ENCODE measurements at places on chromosomes 16 and 17. TPM values are rescaled to one million over a fixed set of nuclear protein-coding genes. Genes with fewer than 3 reads are reported as not detected.

GRCh38 chr16:11791144-11791828 lies 5.8 kb downstream of the ZC3H7A start:
- no peak for DNase-seq

GRCh38 chr16:79042886-79043285 lies 557.7 kb downstream of the MAF start:
- DNase-seq, result no peak

DNA sequence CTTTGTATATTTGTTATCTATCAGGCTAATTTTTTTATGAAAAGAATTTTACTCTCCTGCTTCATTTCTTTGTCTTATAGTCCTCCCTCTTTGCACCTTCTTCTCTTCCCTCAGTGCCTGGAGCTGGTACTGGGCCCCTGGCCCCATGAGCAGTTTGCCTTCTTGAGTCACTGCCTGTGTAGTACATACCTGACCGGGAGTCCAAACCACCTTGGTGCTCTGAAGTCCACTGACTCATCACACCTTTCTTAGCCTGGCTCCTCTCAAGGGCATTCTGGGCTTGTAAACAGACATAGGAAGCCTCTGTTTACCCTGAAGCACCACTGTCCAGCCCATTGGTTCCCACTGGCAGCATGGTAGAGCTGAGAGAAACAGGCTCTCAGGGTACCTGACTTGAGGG lies 11.0 kb upstream of the TACO1 start:
- DNase-seq, result peak; percentile 48

GRCh38 chr17:70208080-70208794 lies 38.9 kb downstream of the KCNJ2 start:
- no peak for DNase-seq

GRCh38 chr17:45087504-45087975 lies 26.4 kb downstream of the NMT1 start:
- DNase-seq, result no peak

DNA sequence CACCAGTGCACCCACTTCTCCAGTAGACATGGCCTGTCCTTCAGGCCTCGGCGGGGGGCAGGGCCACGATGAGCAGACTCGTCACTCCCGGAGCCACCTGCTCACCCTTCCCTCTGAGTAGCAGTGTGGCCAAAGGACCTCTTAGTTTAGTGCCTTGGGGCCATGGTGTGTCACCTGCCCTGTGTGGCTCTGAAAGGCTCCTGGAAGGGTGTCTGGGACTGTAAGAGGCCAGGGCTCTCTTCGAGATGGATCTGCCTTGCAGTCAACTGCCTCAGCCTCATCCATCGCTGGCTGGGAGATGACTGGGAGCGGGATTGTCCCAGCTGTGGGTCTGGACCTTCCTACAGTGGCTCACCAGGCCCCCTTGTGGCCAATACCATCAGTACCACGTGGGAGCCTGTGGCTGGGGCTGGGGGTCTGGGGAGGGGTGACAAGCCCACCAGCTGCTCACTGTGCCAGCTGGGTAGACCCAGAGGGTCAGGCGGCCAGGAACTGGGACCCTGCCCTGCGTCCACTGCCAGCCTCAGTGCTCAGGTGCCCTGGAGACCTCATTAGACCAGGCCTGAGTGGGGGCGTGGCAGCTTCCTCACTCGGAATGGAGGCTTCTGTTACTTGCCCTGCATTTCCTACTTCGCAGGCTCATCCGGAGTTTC lies 133.4 kb downstream of the OR1D5 start:
- peak; percentile 24 for DNase-seq

GRCh38 chr17:37736428-37736827 lies 8.4 kb downstream of the HNF1B start:
- DNase-seq, result no peak

HSF5 gene
- polyA plus RNA-seq, result not detected

KRTAP1-1 gene
- polyA plus RNA-seq, result not detected

CHRNE gene
- polyA plus RNA-seq, result 0.03 TPM

KRT23 gene
- polyA plus RNA-seq, result 2.5 TPM

SPNS2 gene
- polyA plus RNA-seq, result not detected

COX10 gene
- 16.5 TPM for polyA plus RNA-seq

IGFALS gene
- not detected for polyA plus RNA-seq

RNF222 gene
- 0.07 TPM for polyA plus RNA-seq

TPSG1 gene
- polyA plus RNA-seq, result not detected
